ENCODE measurements at places on chromosomes 7 and 10.

GRCh38 chr10:95655571-95656290, 780 bp downstream of the ALDH18A1 start:
- no peak for DNase-seq

GRCh38 chr7:104642560-104642959, 314.2 kb downstream of the LHFPL3 start:
- no peak for DNase-seq

- no peak for DNase-seq
Measured at GRCh38 chr10:119245272-119245671, 37.9 kb downstream of the GRK5 start.

GRCh38 chr7:41702635-41703371, at the start of gene INHBA:
TSS of gene INHBA (minus strand) at chr7:41703090. CDS start at chr7:41700374, 2,716 bp downstream.
- no peak for DNase-seq

DNA sequence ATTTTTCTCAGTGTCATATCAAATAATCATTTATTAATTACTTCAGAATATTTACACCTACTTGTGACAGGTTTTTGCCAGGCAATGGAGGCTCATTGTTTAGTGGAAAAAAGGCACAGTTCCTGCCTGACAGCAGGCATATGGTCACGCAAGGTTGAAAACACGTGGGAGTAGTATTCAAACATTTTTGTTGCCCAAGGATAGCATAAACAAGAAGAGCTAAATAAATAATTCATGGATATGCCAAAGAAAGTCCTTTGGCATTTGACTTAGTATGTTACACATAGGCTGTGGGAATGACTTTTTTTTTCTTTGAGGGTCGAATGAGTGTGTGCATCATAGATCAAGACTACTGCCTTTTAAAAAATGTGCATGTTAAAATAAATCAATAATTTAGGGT, 120.5 kb upstream of the SEMA3E start:
- no peak for DNase-seq

GRCh38 chr10:46025406-46025805, 5.0 kb downstream of the NCOA4 start:
- no peak for DNase-seq

GRCh38 chr10:103139803-103140202, 53.3 kb downstream of the NT5C2 start:
- no peak for DNase-seq

- DNase-seq, result peak; percentile 32
Measured at GRCh38 chr10:88986549-88987242, 3.9 kb upstream of the FAS start.

GRCh38 chr10:72802332-72802731, 91.2 kb upstream of the OIT3 start:
- DNase-seq, result no peak

GRCh38 chr7:43572516-43573049, 10.3 kb upstream of the STK17A start:
- peak; percentile 72 for DNase-seq

DNA sequence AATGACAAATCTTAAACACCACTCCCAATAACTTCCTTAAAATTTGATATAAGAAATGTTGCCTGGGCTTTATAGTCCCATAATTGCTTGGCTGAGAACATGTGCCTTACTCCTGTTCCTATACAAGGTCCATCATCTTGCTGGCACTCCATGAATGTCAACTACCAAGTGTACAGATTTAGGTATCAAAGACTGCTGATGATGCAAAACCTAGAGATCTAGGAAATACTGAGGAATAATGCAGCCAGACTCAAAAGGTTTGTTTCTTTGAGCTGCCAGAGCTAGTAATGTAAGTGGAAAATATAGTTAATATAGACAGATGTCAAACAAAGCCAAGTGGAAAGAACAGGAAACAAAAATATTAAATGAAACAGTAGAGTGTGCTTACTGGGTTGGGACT, 121.1 kb downstream of the DYNC1I1 start:
- DNase-seq, result no peak

DNA sequence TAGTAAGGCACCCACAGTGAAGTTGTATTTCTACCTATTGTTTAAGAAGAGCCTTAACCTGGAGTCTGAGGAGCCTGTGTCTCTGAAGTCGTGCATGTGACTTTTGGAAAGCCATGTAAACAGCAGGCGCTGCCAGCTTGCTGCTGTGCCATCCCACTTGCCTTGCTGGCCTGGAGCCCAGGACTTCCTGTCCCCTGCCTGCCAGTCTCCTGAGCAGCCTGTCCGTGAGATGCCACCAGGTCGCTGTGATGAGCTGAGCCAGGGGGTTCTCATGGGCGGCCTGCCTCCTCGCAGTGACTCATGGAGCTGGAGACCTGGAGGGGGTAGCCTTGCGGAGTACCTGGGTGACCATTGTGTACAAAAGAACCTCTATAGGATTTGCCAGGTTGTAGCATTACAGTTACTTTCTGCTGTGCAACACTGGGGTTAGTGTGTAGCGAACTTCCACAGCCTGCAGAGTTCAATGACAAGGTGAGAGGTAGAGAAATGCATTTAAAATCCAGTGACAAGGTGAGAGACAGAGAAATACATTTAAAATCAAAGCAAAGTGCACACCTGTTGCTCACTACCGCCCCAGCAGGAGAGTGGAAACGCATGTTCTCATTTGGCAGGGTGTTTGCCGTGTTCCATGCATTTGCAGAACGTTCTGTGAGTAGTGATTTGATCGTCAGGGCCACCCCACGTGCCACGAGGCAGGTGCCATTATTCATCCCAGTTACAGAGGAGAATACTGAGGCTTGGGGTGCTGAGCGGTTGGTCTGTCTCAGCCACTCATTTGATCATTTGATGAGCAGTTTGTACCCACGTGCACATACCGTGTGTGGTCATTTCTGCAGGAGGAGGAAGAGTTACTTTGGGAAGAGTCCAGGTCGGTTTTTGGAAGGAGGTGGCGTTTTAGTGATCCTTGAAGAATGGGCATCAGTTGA, 36.6 kb upstream of the BHLHA15 start:
- DNase-seq, result no peak

GRCh38 chr7:122299624-122300210, 4.8 kb downstream of the FEZF1 start:
- no peak for DNase-seq

DNA sequence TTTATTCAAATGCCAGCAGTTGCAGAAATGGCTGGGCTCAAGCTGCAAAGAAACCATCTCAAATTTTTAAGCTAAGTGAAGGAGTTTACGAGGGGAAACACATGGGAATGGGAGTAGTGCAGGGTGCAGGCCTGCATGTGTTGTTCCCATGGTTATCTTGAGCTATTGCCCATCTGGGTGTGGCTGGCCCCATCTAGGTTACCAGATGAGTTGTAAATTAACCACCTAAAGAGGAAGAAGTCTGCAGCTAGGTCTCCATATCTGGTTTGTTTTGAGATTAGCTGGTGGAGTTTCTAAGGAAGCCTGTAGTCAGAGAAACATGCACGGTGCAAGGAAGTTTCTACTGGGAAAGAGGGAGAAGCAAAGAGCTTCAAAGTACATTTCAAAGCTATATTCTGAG, 23.3 kb upstream of the STEAP2 start:
- DNase-seq, result no peak

- peak; percentile 60 for DNase-seq
Measured at GRCh38 chr10:77391605-77392235, 245.9 kb downstream of the KCNMA1 start.

DNA sequence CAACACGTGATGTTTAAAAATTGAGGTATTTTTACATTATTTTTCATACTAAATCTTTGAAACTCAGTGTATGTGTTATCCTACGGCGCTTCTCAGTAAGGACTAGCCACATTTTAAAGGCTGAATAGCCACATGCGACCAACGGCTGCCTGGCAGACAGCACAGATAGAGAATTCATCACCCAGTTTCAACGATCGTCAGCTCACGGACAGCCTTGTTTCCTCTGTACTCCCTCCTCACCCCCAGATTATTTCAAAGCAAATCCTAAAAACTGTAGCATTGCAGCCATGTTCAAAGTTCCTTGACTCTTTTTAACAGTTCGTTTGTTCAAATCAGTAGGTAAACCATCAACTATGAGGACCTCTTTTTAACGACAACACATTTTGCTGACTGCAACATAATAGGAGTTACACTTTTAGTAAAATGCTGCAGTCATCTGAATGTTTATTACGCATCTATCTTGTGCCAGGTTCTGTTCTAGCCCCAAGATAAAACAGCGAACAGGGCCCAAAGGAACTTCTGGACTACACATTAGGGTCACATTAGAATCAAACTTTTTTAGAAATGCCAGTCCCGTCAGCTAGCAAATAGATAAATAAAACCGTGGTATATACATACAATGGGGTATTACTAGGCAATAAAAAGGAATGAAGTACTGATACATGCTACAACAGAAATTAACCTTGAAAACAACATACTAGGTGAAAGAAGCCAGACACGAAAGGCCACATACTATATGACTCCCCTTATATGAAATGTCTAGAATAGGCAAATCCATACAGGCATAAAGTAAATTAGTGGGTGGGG, 5.7 kb downstream of the OSBPL3 start:
- no peak for DNase-seq

GRCh38 chr7:70183278-70183677, 585.0 kb downstream of the AUTS2 start:
- no peak for DNase-seq

DNA sequence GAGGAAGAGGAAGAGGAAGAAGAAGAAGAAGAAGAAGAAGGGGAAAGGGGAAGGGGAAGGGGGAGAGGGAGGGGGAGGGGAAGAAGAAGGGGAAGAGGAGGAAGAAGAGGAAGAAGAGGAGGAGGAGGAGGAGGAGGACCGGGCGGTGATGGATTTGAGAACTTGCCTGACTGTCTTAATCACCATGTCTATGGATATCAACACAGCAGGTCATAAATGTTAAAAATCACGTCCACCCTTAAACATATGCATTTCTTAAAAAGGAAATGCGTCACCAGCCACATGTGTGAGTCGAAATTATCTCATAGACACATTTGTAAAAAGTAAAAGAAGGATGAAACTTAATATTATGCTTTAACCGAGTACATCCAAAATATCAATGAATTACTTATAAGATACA, 42.1 kb upstream of the INSIG1 start:
- DNase-seq, result no peak

- DNase-seq, result no peak
Measured at GRCh38 chr7:109479388-109479787, 909.7 kb downstream of the DNAJB9 start.
